ENCODE measurements at places on chromosomes 7 and 10. TPM values are rescaled to one million over a fixed set of nuclear protein-coding genes. Genes with fewer than 3 reads are reported as not detected.

FRA10AC1 gene
- 28.3 TPM for total RNA-seq

TMEM26 gene
- not detected for total RNA-seq

TMEM176A gene
- not detected for total RNA-seq

LIPK gene
- total RNA-seq = not detected

LRCH4 gene
- 43.4 TPM for total RNA-seq

GRCh38 chr7:47932016-47932415 lies 16.2 kb downstream of the PKD1L1 start:
- no peak overlapping the region for H3K4me3 ChIP-seq
- no peak overlapping the region for H3K27ac ChIP-seq
- no peaks in the 10 kb centered on the region for H3K4me1 ChIP-seq

DNA sequence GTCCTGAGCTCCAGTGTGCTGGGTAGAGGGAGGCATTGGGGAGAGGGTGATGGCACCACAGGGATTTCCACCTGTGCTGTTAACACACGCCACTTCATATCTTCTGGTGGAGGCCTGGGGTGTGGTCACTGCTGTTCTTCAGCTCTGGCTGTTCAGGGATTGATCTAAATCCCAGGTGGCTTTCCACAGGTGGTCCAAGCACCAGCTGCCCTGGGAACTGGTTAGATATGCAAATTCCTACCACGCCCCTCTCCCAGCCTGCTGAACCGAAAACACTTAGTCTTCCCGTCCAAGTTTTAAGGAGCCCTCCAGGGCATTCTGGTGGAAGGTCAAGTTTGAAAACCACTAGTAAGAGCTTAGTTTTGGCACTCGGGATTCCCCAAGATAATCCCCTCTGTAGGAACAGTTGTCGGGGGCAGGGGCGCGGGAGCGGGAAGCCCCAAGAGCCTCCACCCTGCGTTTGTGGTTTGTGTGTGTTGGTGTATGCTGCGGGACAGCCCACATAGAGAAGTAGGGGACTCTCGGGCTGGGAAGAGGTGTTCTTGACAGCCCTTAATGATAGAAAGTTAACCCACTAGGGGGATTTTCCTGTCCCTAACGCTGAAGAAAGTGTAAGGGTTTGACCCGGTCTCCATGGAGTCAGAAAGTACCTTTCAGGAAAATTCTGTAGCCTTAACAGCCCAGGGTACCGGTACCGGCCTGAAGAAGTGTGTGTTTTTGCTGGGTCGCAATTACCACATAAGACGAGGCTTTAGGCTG lies 5.1 kb downstream of the DEPP1 start:
- peak; percentile 74 for DNase-seq
- no peak overlapping the region for H3K4me3 ChIP-seq
- H3K36me3 ChIP-seq = no peaks in the 10 kb centered on the region
- H3K4me1 ChIP-seq = peaks cover 16% of the 10 kb centered on the region

DNA sequence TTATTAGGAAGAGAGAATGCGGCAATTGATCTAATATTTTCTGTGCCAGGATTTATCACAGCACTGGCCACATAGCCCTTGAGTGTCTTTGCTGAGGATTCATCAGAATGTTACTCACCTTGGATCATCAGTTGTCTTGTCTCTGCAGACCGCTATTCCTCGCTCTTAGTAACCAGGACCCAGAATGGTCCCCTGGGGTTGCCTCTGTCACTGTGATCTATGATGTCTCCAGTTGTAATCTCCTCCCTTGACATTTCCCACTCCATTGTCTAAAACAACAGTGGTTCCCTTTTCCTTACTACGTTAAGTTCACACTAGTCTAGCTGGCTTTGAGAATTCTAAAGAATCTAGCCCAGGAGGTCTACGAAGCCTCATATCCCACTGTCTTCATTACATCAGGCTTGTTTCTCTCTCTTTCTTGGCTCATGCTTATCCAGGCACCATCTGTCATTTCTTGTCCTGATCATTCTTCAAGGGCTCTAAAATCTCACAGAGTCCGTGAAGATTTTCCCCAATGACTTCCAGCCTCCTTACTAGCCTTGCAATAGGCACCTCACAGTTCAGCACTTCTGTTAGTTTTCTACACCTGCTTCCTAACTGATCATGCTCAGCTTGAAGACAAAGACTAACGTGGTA lies 125.8 kb downstream of the CUBN start:
- H3K27ac ChIP-seq = peak overlapping the region; percentile 22
- no peaks in the 10 kb centered on the region for H3K36me3 ChIP-seq
- peaks cover 3% of the 10 kb centered on the region for H3K4me1 ChIP-seq
- H3K27me3 ChIP-seq = no peaks in the 10 kb centered on the region
- peak; percentile 57 for DNase-seq

DNA sequence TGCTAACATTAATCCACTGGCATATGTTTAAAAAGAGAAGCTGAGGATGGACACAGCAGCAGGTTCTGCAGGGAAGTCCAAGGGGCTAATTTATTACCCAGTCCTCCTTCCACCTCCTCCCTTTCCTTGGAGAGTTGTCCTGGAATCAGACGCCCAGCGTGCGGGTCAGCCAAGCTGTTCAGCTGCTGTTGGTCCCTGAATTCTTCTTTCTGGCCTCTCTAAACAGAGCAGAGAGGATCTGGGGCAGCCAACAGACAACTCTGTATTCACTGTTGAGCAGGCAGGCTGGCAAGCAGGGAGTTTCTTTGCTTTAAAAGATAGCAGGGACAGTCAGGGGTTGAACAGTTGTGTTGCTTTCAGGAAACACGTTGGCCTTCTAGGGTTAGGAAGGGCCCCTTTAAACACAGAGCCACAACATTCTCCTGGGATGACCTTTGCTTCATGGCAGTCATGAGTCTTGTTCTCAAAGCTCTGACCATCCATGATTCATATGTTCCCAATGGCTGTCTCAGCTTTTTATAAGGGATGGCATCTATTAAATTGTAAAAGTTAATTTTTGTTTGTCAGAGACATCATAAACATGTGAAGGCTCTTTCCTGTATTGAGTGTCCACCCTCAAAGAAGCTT lies 217.0 kb downstream of the CREB5 start:
- no peak overlapping the region for H3K27ac ChIP-seq
- no peaks in the 10 kb centered on the region for H3K4me1 ChIP-seq
- peaks cover 16% of the 10 kb centered on the region for H3K27me3 ChIP-seq
- no peak overlapping the region for H3K4me3 ChIP-seq

- peaks cover 30% of the 10 kb centered on the region for H3K36me3 ChIP-seq
- peak; percentile 62 for DNase-seq
- H3K27me3 ChIP-seq = no peaks in the 10 kb centered on the region
- no peak overlapping the region for H3K27ac ChIP-seq
- peaks cover 10% of the 10 kb centered on the region for H3K4me1 ChIP-seq
Measured at GRCh38 chr10:30435073-30435422, 1.1 kb downstream of the MAP3K8 start.

DNA sequence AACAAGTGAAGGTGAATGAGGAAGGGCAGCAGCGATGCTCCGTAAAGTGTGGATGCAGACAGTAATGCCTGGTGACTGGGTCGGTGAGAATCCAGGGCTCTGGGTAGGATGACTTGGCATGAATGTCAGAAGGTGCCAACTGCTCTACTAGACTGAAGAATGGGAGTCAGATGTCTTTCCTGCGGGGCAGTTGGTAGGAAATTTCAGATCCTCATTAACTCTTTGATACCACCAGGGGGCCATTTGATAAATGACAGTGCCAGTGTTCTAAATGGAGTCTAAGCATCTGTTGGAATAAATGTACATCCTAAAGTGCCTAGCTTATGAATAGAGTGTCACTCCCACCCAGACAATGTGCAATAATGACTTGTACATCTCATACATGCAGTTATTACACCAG lies 462.0 kb downstream of the GRM8 start:
- no peaks in the 10 kb centered on the region for H3K4me1 ChIP-seq
- H3K4me3 ChIP-seq = no peak overlapping the region
- no peaks in the 10 kb centered on the region for H3K36me3 ChIP-seq
- DNase-seq = no peak
- no peaks in the 10 kb centered on the region for H3K27me3 ChIP-seq

GRCh38 chr10:78365694-78366093 lies 332.0 kb downstream of the RPS24 start:
- H3K4me1 ChIP-seq = no peaks in the 10 kb centered on the region
- H3K36me3 ChIP-seq = no peaks in the 10 kb centered on the region
- no peak overlapping the region for H3K27ac ChIP-seq
- no peaks in the 10 kb centered on the region for H3K27me3 ChIP-seq

- no peak overlapping the region for H3K4me3 ChIP-seq
- H3K4me1 ChIP-seq = no peaks in the 10 kb centered on the region
- DNase-seq = no peak
- no peaks in the 10 kb centered on the region for H3K36me3 ChIP-seq
- H3K27ac ChIP-seq = no peak overlapping the region
Measured at GRCh38 chr10:10938676-10939075, 79.0 kb upstream of the CELF2 start.

Measured in endodermal cell (in vitro differentiated cells).